Activated CD4-positive, alpha-beta T cell treated with anti-CD3 and anti-CD28 coated beads, Interleukin-2, amount 10 ng/mL, durations not matched to agents 7 days and 5 days (primary cell): ENCODE measurements at places on chromosomes 6 and 20. TPM values are rescaled to one million over a fixed set of nuclear protein-coding genes. Genes with fewer than 3 reads are reported as not detected.

DNA sequence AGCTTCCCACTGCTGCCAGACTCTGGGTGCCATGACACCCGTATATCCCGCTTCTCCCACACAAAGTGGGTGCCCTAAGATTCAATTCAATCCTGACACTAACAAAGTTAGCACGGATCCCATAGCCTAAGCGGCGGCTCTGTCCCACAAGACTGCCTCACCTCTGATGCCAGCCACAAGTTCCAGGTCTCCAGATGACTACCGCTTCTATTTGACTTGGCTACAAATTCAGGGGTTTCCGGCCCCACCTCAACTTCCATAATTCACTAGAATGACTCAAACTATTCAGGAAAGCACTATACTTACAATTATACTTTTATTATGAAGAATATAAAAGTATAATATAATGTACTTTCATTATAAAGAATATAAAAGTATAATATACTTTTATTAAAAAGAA, 24.8 kb upstream of the SLC22A23 start:
- DNase-seq = no peak

DNA sequence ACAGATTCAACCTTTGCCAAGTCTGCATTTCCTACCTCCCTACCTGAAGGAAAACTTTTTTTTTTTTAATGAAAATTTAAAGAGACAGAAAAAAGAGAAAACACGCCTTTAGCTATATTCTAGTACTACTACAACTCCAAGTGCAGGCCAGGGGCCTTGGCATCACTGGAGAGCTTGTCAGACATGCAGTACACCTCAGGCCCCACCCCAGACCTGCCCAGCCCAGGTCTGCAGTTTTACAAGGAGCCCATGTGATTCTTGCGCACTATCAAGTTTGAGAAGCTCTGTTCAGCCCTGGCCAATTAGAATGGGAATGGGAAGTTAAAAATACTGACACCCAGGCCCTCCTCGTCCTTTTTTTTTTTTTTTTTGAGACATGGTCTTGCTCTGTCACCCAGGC, 85.0 kb downstream of the NFATC2 start:
- DNase-seq = no peak

DYNLT2 gene
- total RNA-seq = 2.5 TPM

DNA sequence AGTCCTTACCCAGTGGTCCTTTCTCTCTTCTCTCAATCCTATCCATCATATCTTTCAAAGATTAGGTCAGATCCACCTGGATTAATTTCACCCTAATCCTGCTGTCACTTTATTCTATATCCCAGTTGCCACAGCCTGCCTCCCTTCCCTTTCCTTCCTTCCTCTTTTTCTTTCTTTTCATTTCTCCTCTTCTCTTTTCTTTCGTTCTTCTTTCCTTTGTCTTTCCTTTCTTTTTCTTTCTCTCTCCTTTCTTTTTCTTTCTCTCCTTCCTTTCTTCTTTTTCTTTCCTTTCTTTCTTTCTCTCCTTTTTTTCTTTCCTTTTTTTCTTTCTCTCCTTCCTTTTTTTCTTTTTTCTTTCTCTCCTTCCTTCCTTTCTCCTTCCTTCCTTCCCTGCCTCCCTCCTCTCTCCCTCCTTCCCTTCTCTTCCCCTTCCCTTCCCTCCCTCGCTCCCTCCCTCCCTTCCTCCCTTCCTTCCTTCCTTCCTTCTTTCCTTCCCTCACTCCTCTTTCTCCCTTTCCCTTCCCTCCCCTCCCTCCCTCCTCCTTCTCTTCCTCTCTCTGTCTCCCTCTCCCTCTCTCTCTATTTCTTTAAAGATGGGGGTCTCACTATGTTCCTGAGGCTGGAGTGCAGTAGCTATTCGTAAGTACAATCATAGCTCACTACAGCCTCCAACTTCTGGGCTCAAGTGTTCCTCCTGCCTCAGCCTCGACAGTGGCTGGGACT, 15.1 kb upstream of the RPN2 start:
- DNase-seq = no peak

GRCh38 chr6:6293317-6293716, 27.1 kb downstream of the F13A1 start:
- no peak for DNase-seq

DNA sequence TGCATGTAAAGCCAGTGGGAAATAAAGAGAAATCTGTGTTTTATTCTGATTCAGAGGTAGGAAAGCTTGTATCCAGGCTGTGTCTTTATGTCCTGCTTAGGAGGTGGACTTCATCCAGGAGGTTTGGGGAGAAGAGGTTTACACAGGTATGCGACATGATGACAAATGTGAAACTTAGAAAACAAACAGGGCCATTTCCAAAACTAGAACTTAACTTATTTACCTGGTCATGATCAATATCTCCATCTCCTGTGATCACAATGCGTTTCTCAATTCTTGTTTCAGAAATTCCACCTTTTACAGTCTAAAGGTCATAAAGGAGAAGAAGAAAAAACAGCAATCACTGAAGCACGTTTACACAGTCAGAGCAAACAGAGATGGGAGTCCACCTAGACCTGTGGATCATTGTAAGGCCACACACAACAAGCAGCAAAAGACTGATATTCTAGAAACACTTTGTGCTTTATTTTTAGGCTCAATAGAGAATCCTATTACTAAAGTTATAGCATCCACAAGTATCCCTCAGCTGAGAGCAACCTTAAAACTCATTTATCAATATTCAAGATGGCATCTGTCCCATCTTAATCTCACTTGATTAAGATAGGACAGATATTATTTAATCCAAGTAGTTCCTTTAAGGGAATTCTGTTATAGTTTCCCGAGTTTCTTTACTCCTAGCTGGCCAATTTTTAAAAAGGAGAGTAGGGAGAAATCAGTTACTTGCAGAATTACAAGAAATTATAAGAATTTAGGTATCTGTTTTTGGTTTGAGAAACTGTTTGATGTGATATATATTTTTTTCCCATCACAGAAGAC, 36.4 kb downstream of the SMLR1 start:
- no peak for DNase-seq

ARMH2 gene
- total RNA-seq = 1.8 TPM

- DNase-seq = no peak
These were observed 5.3 kb upstream of the NKX2-2 start for GRCh38 chr20:21519136-21519584.

DNA sequence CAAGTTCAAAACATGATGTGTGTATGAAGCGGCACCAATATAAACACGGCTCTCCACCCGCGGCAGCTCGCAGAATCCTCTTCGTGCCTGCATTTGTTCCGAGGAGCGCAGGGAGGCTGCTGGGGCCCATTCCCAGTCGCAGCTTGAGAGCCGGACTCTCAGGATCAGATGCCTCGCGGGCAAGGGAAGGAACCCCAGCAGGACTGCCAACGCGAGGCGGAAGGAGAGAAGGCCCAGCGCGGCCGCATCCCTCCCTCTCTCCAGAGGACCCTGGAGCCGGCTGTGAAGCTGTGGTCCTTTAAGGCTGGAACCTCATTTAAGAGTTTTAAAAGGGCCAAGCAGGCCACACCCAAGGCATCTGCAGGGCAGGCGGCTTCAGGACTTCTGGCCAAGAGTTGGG, 44.2 kb upstream of the ZBP1 start:
- no peak for DNase-seq

GRCh38 chr6:94623586-94623985, 953.7 kb upstream of the MANEA start:
- no peak for DNase-seq

DNA sequence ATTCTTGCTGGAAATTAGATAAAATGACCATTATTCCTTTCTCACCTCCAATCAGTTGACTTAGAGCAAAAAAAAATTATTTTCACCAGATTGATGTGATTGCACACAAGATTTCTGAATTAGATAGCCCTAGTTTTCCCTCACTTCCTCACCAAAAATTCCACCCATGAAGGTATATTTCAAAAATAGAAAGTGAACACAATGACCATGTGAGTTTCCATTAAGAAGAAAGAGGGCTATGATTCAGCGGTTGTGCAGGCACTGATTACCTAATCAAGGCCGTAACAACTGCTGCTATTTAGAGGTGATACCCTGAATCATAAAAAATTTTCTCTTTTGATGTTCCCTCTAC, 19.5 kb upstream of the RALGAPA2 start:
- DNase-seq = no peak

GRCh38 chr6:65450451-65450850, 256.6 kb downstream of the EYS start:
- no peak for DNase-seq

GRCh38 chr6:100466410-100467128, 1.8 kb upstream of the SIM1 start:
- no peak for DNase-seq

DNA sequence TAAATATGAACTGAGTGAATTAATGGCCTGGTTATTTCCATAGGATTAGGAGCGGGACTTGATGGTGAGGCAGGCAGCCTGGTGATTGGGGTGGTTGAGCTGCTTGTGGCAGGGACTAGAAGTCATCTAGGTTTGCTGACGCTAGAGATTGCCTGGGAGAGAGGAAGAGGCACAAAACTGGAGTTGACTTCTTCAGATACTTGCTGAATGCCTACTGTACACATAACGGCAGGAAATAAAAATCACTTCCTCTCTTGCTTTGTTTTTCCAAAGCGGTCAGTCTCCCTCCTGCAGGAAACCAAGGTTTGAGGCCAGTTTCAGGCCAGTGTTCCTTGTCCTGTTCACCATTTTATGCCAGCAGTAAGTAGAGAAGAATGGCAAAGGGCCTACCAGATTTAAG, 36.7 kb upstream of the MYLIP start:
- DNase-seq = no peak
